ENCODE measurements at places on chromosomes 11 and 22. TPM values are rescaled to one million over a fixed set of nuclear protein-coding genes. Genes with fewer than 3 reads are reported as not detected.

Gene RASL10A
- 2.6 TPM for total RNA-seq

Gene PDE3B
- 33.0 TPM for total RNA-seq

Gene TRIM3
- total RNA-seq, result 35.4 TPM

Gene POLD3
- total RNA-seq, result 31.7 TPM

Gene OR4X1
- total RNA-seq, result not detected

Gene SMTNL1
- not detected for total RNA-seq

Gene MAJIN
- not detected for total RNA-seq

Gene MYEOV
- total RNA-seq, result 69.8 TPM

Gene UPK3A
- not detected for total RNA-seq

Gene FOLR1
- not detected for total RNA-seq

Gene CALCA
- total RNA-seq, result not detected

Gene USH1C
- not detected for total RNA-seq

Gene EHF
- 0.51 TPM for total RNA-seq

Gene MRPL16
- total RNA-seq, result 41.8 TPM

Gene JAML
- total RNA-seq, result 0.39 TPM

Gene MB
- total RNA-seq, result 17.3 TPM

Gene OR51E1
- total RNA-seq, result not detected

Gene PHOX2A
- total RNA-seq, result not detected

Gene MYRF
- 2.8 TPM for total RNA-seq

Gene APOA5
- total RNA-seq, result 0.39 TPM

Gene FBLN1
- 143 TPM for total RNA-seq

Gene LRRC74B
- total RNA-seq, result not detected

Gene NCR3LG1
- 8.6 TPM for total RNA-seq

Gene NLRP6
- total RNA-seq, result 0.59 TPM

Gene PARVA
- 29.1 TPM for total RNA-seq

Gene HPX
- 1.0 TPM for total RNA-seq

Gene GUCY1A2
- 1.9 TPM for total RNA-seq

Gene BRMS1
- total RNA-seq, result 80.5 TPM

Gene KRTAP5-7
- total RNA-seq, result not detected
